Lung (tissue), 17 donors: ENCODE measurements at places on chromosomes 3 and 15.

DNA sequence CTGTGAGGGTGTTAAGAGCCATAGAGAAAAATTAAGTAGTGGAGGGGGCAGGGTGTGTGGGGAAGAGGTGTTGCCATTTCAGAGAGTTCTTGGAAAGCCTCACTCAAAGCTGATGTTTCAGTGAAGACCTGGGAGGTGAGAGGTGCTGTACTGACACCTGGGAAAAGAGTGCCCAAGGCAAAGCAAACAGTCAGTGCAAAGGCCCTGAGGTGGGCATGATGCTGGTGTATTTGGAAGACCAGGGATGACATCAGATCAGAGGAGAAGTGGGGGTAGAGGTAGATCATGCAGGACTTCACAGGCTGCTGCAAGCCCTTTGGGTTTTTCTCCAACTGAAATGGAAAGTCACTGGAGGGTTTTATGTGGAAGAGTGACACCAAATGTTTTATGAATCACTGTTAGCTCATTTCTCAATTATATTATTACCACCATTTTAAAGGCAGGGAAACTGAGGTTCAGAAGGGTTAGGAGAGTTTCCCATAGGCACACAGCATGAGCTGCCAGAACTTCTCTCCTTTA is 42.8 kb upstream of the SMAD3 start:
- DNase-seq: no peak

DNA sequence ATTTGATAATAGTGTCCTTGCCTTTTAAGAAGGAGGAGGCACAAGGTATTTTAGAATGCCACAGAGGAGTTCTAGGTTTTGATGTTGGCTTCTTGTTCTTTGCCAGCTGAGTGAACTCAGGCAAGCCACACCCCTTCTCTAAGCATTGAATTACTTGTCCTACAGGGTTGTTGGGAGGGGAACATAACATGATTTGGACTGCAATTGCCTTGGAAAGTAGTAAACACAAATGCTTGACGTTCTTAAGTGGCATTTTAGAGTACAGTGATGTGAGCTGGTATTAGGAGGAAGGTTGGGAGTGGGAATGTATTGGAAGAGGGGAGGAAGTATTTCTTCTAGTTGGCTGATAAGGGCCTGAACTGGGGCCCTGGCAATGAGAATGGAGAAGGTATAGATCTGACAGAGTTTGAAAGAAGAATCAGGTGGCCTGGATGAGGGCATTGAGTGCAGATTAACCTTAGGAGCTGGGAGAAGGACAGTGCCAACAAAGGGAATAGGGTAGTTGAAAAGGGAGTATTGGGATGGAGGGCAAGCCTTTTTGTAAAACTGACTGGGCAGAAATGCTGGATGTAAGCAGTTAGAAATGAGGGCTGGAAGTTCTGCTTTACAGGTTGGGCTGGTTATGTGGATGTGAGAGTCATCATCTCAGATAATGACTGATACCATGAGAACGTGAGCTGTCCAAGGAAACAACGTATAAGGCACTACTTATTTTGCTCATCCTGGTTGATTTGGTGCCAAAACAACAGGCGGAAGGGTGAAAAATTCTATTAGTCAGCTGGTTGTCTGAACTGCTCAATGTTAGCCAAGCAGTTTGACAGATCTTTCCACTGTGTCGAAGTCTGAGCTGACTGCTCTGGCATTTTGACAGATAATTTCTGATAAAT is 16.7 kb downstream of the KAT2B start:
- peak; percentile 39 for DNase-seq

DNA sequence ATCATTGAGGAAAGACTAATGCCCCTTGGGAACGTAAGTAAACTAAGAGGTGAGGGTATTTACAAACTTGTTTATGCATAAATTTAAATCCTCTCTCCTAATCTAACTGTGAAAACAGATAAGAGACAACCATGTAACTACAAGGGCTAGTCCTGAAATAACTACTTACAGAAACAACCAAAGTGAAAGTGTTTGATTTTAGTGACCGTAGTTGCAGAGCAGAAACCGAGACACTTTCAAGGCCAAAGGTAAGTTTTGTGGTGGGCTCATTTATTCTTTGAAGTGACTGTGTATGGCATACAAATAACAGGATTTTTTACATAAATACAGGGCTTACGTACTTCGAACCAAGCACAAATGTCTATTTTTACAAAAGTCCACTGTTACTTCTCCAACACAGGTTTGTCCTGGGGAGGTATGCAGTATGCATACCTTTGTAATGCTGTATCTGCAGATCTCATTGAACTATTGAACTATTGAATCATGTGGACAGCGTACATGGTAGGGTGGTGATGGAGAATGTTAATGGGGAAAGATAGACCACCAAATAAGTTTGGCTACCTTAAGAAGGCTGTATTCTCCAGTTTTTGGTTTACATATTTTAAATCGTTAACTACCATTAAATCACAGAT is 99.6 kb upstream of the RBMS3 start:
- DNase-seq: no peak

DNA sequence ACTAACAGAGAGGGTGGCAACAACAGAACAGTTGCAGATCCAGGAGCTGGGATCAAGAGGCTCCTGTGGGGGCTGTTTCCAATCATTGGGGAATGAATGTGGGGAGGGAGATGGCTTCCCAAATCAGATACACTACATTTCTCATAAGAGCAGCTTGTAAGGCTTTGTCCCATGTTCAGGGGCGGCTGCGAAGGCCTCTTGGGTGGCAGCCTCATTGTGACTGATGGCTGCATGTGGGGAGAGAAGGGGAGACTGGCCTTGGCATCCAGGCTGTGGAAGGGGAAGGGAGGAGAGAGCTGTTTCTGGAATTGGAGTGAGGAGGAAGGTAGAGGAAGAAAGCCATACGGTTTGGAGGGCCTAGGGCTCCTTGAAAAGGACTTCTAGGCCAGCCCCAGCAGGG is 326.6 kb upstream of the RGMA start:
- no peak for DNase-seq

DNA sequence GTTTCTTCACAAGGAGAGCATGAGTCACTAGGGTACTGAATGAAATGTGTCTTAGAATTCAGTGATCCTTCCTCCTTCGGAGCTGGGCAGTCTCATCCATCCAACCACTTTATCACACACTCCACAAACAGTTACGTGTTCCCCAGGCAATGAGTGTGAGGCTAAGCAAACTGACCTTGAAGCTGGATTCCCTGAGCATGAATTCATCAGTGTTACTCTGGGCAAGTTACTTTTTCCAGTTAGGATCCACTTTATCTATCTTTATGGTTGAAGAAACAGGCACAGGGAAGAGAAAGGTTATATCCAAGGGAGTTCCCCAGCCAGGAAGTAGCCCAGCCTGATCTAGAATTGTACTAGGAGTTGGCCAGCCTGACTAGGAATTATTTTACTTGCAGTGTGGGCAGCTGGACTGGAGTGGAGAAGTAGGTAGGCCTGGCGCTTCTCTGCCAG is 17.1 kb upstream of the GCNT3 start:
- DNase-seq: no peak

DNA sequence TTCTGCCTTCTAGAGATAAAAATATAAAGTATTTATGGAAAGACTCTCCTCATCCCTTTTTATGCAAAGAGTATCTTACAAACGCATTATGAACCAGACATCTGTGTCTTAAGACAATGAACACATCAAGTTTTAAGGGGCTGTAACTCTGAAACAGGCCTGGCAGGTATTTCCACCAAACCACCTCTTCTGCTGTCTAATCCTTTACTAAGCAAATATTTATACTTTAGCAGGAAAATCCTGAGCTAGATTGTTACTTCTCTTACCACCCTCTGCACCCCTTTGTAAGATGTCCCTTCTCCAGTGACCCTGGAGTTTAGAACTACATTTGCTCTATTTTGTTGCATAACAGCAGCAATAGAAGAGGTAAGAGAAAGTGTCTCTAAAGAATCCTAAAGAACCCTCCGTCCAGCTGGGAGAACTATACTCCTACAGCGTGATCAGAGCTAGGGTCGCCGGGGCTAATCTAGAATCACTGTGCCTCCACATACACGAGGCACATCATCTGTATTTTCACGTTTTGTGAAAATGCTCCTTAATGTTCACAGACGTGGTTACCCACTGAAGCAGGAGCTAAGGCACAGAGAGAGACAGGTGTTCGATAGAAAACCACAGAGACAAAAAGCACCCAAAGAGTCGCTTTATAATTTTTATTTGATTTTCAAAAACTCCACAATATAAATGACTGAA is 129.6 kb downstream of the FOXP1 start:
- peak; percentile 29 for DNase-seq

GRCh38 chr3:171462224-171462623 is 2.0 kb upstream of the TNIK start:
- no peak for DNase-seq

DNA sequence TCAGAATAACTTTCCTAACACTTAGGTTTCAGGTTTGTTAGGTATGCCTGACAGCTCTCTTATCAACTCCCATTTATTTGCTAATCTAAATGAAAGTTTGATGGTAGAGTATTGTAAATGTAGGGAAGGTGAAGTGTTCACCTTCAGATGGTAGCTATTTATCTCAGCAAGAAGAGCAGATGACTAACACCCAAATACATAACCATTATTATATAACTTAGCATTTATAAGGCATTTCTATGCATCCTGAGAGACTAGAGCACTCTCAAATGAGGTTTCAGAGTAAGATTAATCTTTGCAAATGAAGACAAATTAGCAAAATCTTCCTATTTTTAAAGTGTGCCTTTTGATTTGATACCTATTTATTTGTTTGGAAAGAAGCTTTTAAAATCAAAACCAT is 143.8 kb downstream of the IGF1R start:
- DNase-seq: no peak

DNA sequence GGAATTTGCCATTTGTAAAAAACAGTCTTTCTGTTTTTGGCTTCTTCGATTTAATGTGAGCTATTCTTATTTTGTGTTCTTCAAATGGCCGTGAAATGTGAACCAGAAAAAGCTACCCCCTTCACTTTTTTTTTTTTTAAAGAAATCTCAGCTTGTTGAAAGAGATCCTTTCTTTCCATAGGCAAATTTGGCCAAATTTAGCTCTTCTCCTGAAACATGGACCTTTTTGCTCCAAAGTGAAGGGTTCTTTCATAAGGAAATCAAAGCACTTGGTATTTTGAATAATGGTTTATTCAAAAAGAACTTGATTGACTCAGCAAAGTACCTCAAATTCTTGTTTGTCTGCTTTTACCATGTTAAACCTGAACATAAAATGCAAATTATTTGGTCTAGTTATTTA is 10.1 kb downstream of the RCN2 start:
- DNase-seq: no peak

DNA sequence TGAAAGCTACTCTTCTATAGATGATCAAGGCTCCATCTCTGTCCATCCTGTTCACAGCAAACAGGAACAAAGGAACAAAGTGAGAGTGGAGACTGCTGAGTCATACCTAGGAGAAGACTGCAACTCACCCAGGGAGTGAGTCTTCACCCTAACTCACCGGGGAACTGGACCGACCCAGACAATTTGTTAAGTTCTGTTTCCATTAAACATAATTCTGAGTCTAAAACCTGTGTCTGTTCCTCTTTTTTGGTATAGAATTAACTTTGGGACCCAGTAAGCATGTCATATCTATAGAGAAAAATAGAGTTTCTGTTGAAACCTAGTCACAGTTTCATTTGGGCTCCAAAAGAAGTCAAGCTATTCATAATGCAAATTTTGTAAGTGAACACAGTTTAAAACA is 21.6 kb downstream of the CCDC80 start:
- no peak for DNase-seq
